ENCODE measurements at places on chromosomes 16 and 17.

DNA sequence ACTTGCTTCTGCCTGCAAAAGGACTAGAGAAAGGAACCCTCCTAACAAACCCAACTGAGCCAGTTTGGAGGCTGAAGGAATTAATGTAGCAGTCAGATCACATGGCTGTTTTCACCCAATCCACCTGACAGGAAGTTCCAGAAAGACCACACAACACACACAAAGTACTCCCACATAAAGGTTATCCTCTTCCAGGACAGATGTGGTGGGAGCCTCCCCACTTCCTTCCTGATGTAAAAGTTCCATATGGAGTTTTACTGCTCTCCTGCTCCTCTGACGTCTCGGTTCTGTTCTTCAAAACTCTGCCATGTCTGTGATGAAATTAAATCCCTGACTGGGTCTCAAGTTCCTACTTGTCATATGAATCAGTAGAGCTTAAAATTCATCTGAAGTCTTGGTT is 497.0 kb upstream of the HSBP1 start:
- DNase-seq: no peak

- DNase-seq: no peak
These were observed 5.2 kb upstream of the PKMYT1 start for GRCh38 chr16:2985462-2985861.

DNA sequence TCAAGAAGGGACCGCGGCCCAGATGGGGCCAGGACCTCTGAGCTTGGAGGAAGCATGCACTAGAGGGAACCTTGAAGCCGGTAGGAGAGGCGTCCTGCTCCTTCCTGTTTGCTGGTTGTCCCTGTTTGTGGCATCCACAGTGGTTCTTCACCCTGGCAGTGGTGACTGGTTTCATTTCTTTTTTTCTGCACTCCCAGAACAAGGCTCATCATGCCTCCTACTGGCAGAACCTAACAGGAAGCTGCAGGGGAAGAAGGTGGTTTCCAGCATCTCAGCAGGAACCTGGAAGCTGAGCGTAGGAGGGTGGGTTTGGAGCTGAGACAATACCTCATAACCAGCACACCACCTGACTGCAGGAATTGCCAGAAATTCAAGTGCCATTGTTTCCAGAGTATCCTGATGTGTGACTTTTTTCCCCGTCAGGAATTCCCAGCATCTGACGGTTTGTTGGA is 5.8 kb downstream of the TMEM231 start:
- DNase-seq: peak; percentile 91

DNA sequence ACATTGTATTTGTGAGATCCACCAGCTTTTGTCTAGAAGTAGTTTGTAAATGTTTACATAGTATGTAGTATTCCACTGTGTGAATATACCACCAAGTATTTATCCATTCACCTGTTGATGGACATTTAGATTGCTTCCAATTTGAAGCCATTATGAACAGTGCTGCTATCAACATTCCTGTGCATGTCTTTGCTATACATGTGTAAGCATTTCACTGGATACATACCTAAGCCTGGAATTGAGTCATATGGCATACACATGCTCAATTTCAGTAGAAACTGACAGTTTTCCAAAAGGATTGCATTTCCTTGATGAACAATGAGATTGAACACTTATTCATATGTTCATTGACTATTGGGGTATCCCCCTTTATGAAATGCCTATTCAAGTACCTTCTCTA is 540.6 kb upstream of the SOX9 start:
- no peak for DNase-seq

DNA sequence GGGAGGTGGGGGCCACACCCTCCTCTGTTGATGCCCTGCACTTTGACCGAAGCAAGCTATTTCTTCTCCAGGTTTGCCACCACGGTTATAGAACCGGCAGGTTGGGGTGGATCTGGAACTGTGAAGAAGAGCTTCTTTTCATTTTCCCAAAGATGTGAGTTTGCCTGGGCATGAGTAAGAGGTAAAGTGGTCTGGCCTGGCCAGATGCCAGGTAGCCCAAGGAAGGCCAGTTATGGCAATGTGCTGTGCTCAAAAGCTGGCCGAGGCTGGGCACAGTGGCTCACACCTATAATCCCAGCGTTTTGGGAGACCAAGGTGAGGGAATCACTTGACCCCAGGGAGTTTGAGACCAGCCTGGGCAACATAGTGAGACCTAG is 18.7 kb downstream of the ATP6V0D1 start:
- no peak for DNase-seq

DNA sequence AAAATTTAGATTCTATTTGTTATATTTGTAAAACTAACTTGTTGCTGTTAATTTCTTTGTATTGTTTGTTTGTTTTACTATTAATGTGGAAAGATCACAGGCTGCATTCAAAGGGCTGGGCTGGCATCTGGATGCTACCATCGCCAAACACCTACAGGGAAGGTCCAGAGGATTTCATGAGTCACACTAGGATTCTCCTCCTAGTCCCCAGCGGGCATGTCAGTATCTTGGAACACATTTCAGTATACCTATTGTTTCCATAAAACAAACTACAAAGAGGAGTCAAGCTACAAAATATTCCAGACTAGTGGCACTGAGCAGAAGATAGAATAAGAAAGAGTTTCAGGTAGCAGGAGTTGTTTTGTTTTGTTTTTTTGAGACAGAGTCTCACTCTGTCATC is 55.3 kb downstream of the NOG start:
- no peak for DNase-seq

- DNase-seq: no peak
These were observed 6.0 kb downstream of the PPM1D start for GRCh38 chr17:60606036-60606435.

DNA sequence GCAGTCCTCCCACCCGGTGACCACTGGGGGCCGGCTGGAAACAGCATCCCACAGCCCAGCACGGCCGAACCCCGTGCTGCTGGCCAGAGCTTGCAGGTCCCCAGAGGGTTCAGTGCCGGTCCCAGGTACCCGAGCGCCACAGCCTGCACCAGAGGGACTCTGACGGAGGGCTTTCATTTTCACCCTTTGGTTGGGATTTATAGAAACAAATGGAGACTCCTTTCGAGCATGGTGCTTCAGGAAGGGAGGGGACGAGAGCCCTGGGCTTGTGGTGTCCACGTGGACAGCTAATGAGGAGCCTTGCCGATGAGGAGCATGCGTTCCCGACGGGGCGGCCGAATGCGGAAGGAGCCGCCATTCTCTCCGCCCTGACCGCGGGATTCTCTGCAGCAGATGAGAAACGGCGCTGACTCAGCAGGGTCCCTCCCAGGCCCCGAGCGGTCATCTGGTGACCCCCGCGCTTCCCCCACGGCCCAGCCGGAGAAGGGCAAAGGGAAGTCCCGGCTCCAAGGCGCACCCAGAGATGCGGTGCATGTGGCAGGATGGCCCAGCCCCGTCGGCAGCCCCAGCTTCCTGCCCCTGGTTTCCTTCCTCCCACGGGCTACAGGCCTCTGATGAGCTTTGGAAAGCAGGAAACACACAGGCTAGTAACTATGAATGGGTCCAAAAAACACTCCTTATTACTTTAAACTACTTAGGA is 9.8 kb downstream of the SLC38A10 start:
- peak; percentile 71 for DNase-seq

GRCh38 chr16:73145166-73145880 is 97.4 kb upstream of the ZFHX3 start:
- no peak for DNase-seq
